ENCODE measurements at places on chromosomes 2 and 18. TPM values are rescaled to one million over a fixed set of nuclear protein-coding genes. Genes with fewer than 3 reads are reported as not detected.

RNF152 gene
- 10.5 TPM for total RNA-seq

CDKL4 gene
- total RNA-seq = 0.92 TPM

MEP1B gene
- total RNA-seq = not detected

GAREM2 gene
- 6.5 TPM for total RNA-seq

PSD4 gene
- 5.4 TPM for total RNA-seq

DUSP11 gene
- total RNA-seq = 19.2 TPM

GPR39 gene
- 2.0 TPM for total RNA-seq

MMADHC gene
- total RNA-seq = 75.3 TPM

RAB27B gene
- total RNA-seq = 0.05 TPM

POTEI gene
- total RNA-seq = not detected

SATB2 gene
- 5.4 TPM for total RNA-seq

LAMA1 gene
- 3.3 TPM for total RNA-seq

KIF5C gene
- 18.7 TPM for total RNA-seq

MYO5B gene
- total RNA-seq = 0.25 TPM

ARHGAP15 gene
- total RNA-seq = 2.4 TPM

RPRD1A gene
- total RNA-seq = 41.3 TPM

POTEC gene
- not detected for total RNA-seq

MAL gene
- total RNA-seq = 1.6 TPM

FIGN gene
- 3.9 TPM for total RNA-seq

MYL12A gene
- 148 TPM for total RNA-seq

Data from ovary (tissue), 10 donors.